RWPE2 (cell line): ENCODE measurements at places on chromosomes 2 and 18.

GRCh38 chr2:102005989-102006885 is 14.5 kb downstream of the IL1R2 start:
- H3K36me3 ChIP-seq: no peaks in the 10 kb centered on the region
- H3K27me3 ChIP-seq: no peaks in the 10 kb centered on the region
- peaks cover 3% of the 10 kb centered on the region for H3K4me1 ChIP-seq
- DNase-seq: no peak

DNA sequence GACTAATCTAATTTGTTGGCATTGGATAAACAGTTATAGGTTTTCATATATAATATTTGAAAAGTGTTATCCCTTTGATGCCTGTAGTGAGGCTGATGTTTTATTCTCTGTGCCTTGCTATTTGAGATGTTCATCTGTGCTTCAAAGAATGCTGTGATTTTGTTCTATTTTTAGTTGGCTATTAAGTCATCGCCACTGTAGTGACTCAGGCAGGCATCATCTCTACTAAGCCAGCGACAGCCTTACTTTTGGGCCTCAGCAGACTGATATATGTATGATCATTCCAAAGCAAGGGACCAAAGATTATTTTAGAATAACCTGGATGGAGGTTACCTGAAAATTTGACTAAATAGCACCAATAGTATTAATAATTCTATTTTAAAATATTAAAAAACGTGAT is 1674.5 kb upstream of the NXPH2 start:
- H3K4me3 ChIP-seq: no peak overlapping the region
- DNase-seq: no peak
- no peaks in the 10 kb centered on the region for H3K36me3 ChIP-seq
- H3K27me3 ChIP-seq: no peaks in the 10 kb centered on the region

DNA sequence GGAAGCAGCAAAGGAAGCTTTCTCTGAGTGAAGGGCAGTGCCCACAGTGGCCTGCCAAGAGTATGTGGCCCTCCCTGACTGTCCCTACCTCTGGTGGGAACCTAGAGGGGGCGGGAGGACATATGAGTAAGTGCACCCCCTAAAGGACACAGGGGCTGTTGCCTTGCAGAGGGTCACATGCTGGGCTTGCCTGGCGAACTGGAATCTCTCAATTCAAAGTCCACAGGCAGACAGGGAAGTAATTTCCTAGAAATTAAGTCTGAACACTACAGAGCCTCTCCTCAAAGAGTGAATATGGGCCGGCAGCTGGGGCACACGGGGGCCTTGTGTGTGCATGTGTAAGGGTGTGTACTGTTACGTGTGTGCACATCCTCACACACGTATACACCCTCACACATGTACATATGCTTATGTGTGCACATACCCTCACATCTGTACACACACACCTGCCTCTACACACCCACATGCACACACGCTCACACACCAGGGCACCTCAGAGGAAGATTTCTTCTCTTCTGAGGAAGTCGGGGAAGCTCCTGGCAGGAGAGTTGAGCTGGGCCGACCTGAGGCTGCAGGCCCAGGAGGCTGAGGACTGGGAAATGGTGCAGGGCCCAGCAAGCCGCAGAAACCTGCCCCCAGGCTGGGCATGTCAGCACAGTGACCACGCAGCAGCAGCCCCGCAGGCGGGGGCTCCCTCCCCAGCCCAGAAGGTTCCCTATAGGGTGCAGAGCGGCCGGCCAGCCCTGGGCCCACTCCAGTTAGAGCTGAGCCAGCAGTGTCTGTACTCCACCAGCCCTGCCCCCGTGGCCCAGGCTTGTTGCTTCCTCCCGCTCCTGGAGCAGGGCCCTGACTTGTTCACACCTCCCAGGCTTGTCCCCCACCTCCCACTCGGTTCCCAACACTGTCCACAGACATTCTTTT is 77.4 kb upstream of the TAF1B start:
- H3K36me3 ChIP-seq: no peaks in the 10 kb centered on the region
- no peak for DNase-seq
- H3K27me3 ChIP-seq: no peaks in the 10 kb centered on the region
- no peak overlapping the region for H3K4me3 ChIP-seq
- peaks cover 13% of the 10 kb centered on the region for H3K4me1 ChIP-seq

DNA sequence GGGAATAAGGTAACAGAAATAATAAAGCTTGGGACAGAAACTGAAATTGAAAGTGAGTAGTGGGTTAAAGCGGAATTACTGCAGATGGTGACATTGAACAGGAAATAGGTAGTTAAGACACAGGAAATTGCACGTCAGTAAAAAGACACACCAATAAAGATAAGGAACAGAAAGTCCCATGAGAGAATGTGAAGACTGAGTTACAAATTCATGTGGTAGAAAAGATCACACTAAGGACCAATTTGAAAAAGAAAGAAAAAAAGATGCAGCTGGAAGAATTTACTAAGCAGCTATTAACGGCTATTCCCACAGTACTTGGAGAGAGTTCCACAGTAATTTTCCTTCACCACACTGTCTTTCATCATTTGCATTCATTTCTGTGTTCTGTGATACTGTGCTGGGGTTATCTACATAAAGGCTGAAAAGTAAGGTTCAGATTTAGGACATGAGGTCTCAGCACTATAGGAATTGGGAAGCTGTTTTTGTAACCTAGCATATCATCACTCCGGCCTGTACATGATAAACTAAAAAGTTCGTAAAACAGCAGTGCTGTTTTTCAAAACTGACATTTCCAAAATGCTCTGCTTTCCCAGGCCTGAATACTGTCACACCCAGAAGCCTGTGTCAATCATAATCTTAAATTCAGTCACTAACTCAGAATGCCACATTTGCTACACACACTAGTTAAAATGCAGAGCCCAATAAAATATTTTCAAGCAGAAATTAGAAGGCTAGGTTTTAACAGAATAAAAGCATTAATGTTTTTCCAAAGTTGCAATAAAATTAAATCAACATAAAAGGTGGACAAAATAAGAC is 42.9 kb downstream of the SRBD1 start:
- DNase-seq: no peak
- no peaks in the 10 kb centered on the region for H3K27me3 ChIP-seq
- H3K4me3 ChIP-seq: no peak overlapping the region
- H3K36me3 ChIP-seq: peaks cover 28% of the 10 kb centered on the region
- peaks cover 28% of the 10 kb centered on the region for H3K4me1 ChIP-seq

- DNase-seq: peak; percentile 82
- peaks cover 13% of the 10 kb centered on the region for H3K4me1 ChIP-seq
- peaks cover 77% of the 10 kb centered on the region for H3K36me3 ChIP-seq
- H3K27ac ChIP-seq: peak overlapping the region; percentile 29
- no peaks in the 10 kb centered on the region for H3K27me3 ChIP-seq
Observed at GRCh38 chr2:232854082-232854481, 16.0 kb upstream of the SNORC start.

GRCh38 chr2:170241756-170242155 is 63.8 kb downstream of the MYO3B start:
- DNase-seq: no peak
- H3K36me3 ChIP-seq: no peaks in the 10 kb centered on the region
- no peak overlapping the region for H3K4me3 ChIP-seq

DNA sequence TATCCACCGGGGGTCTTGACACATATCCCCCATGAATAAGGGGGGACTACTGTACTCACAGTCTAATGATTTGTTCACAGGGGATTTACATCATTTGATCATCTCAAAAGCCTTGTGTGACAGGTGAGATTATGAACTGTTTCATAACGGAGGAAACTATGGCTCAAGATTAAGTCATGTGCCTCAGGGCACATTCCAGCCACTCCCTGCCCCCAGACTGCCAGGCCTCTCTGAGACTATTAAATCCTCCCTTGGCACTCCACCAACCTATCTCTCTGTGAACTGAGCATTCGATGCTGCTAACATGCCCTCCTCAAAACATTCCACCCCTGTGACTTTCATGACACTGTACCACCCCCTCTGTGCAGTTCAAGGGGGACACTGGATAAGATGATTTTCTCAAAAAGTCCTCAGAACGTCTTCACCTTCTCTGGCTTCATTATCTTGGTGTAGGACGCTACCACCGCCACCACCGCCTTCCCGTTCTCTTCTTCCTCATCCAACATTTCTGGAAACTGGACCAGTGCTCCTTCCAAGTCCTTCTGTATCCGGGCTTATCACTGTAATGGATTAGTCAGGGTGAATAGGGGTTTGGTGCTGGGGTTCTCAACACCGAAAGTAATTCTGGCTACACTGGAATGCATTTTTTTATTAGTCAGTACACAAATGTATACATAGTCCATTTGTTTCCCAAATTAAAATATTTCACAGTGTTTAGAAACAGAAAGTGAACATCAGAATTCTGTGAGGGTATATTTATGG is 169.6 kb downstream of the KCNS3 start:
- H3K4me1 ChIP-seq: peaks cover 28% of the 10 kb centered on the region
- H3K36me3 ChIP-seq: no peaks in the 10 kb centered on the region
- peak overlapping the region; percentile 82 for H3K27ac ChIP-seq
- no peak overlapping the region for H3K4me3 ChIP-seq
- H3K27me3 ChIP-seq: no peaks in the 10 kb centered on the region
- peak; percentile 79 for DNase-seq

GRCh38 chr2:73503992-73504570 is 118.4 kb downstream of the ALMS1 start:
- DNase-seq: no peak
- H3K4me1 ChIP-seq: no peaks in the 10 kb centered on the region
- H3K36me3 ChIP-seq: no peaks in the 10 kb centered on the region
- no peaks in the 10 kb centered on the region for H3K27me3 ChIP-seq
- no peak overlapping the region for H3K27ac ChIP-seq

DNA sequence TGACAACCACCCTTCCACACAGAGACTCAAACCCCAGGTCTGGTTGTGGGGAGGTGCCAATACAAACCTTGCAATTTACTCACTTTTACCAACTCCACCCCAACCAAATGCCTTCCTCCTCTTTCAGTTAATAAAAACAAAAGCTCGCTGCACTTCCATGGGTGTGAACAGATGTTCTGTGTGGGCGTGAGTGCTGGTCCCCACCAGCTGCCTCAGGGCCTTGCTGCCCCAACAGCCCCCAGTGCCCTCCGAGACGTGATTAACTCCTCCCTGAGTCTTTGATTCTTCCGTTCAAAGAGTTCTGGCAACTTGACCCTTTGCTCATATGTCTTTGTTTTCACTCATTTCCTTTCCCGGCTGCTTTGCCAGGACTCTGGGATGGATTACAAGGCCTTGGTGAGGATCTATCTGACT is 258.9 kb upstream of the CXCR4 start:
- DNase-seq: no peak
- no peak overlapping the region for H3K27ac ChIP-seq
- no peaks in the 10 kb centered on the region for H3K4me1 ChIP-seq

- no peaks in the 10 kb centered on the region for H3K27me3 ChIP-seq
- H3K4me3 ChIP-seq: no peak overlapping the region
- no peak for DNase-seq
- no peak overlapping the region for H3K27ac ChIP-seq
Observed at GRCh38 chr18:57107140-57107832, 39.6 kb upstream of the BOD1L2 start.
